ENCODE measurements at places on chromosomes 2 and 18.

- DNase-seq, result no peak
Measured at GRCh38 chr2:176272870-176273459, 3.7 kb downstream of the MTX2 start.

DNA sequence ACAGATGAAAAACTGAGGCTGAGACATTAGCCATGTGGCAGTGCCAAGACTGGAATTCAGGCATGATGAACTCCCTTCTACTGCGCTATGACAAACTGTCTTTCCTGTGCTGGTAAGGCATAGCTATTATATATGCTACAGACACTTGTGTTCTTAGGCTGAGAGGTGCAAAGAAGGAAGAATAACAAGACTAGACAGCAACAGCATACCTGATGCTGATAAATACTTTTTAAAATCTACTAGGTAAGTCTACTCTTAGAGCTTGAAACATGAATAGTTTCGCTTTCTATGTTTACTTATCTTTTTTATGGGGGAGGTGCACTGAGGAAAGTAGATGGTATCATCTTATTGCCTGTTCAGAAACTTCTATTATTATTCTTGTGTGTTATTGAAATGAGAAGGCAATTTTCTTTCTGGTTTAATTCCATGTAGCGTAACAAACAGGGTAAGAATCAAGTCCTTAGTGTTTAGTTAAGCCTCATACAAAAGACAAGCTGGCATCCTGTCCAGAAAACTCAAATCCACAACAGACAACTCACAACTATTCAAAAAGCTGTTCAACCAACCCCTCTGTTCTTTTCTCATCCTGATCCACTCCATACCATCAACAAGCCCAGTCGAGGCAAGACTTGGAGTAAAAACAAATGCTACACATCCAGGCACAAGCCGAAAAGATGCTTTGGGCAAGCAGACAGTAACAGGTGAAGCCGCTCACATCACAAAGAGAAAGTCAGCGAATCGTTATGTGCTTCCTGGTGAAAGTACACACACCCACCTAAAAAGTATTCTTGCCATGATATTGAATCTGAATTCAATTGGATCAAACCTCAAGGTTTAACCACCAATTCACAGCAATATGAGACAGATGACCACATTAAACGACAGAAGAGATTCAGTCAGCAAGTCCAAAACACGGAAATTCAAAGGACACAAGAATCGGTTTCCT lies 1.5 kb downstream of the TTC32 start:
- no peak for DNase-seq

GRCh38 chr2:232485757-232486557 lies 1.7 kb downstream of the ECEL1 start:
- no peak for DNase-seq

- DNase-seq, result no peak
Measured at GRCh38 chr18:33288082-33288716, 152.3 kb downstream of the CCDC178 start.

DNA sequence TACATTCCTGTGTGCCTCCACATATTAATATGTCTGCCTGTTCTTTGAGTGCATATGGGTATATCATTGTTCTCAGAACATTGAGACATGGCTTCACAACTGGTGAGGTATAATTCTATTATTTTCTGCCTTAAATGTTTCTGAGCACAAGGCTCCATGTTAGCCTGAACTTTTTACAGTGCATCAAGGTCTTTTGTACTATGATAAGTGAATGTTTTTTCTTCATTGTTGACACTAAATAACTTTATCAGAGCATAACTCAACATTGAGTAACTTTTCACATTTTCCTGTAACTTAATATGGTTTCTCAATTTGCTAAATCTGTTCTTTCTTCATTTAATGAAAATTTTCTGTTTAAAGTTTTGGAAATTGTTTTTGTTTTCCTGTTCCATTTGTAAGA lies 262.9 kb downstream of the HNMT start:
- DNase-seq, result no peak

GRCh38 chr2:170322140-170322766 lies 144.3 kb downstream of the MYO3B start:
- DNase-seq, result no peak

DNA sequence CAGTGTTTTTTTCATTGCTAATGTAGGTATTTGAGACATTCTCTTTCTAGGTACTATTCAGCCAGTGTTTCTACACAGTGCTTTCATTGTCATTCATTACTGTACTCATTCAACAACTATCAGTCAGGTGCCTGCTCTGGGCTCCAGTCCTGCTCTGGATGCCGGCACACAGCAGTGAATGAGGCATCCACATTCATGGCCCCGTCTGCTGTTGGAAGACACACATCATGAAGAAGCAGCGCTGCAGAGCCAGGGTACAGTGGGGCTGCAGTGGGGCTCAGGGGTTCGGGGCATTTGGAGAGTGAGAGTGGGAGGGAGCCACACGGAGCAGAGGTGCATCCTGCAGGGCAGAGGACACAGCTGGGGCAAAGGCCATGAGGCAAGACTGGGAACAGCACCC lies 737.2 kb upstream of the RAB6C start:
- DNase-seq, result no peak

DNA sequence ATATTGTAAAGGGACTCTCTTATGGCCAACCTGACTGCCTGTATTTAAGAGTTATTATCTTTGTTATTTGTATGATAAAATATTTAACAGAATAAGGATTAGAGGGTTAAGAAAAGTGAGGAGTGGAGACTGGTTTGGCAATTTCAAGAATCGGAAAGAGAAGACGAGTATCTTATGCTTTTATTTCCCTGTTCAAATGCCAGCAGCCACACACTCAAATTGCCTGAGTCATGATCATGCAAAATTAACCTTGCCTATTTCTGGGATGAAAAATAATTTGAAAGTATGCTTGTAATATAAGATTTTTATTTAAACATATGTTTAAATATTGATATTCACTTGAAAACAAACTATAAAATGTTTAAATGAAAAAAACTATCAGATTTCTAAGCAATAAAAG lies 188.6 kb downstream of the CD226 start:
- no peak for DNase-seq

- DNase-seq, result no peak
Measured at GRCh38 chr2:1371082-1371481, 42.2 kb upstream of the TPO start.

GRCh38 chr18:59132810-59133465 lies 6.7 kb upstream of the SEC11C start:
- no peak for DNase-seq

DNA sequence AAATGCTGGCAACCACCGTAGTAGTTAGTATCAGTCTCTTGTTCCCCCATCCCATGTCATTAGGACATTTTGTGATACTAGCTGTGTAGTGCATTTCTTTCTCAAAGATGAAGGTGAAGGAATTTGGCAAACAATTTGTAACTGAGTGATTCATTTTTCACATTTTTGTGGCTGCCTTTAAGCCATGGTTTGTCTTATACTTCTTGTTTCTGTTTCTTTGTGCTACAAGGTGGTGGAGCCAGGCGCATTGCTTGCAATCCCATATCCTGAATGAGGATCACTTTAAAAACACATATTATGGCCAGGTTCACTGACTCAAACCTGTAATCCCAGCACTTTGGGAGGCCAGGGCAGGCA lies 40.6 kb downstream of the GPD2 start:
- no peak for DNase-seq

- DNase-seq, result no peak
Measured at GRCh38 chr2:85309699-85310321, 18.0 kb downstream of the TGOLN2 start.

DNA sequence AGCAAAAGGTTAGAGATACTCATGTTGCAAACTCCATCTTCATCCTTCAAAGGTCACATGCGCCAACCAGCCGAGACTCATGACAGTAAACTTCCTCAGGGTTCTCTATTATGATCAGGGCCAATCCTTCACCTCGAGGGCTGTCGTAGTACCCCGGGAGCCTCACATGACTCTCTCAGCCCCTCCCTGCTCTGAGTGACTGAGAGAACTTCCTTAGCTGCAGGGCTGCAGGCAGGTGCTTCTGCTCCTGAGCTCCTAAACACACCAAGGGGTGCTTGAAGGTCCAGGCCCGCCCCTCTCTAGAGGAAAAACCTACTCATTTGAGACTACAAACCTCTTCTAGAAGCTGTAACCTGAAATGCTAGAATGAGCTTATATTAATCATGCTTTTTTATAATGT lies 48.2 kb downstream of the LONRF2 start:
- no peak for DNase-seq

- no peak for DNase-seq
Measured at GRCh38 chr2:180482696-180483095, 475.6 kb upstream of the CWC22 start.

- no peak for DNase-seq
Measured at GRCh38 chr2:9467687-9468086, 6.7 kb upstream of the IAH1 start.

DNA sequence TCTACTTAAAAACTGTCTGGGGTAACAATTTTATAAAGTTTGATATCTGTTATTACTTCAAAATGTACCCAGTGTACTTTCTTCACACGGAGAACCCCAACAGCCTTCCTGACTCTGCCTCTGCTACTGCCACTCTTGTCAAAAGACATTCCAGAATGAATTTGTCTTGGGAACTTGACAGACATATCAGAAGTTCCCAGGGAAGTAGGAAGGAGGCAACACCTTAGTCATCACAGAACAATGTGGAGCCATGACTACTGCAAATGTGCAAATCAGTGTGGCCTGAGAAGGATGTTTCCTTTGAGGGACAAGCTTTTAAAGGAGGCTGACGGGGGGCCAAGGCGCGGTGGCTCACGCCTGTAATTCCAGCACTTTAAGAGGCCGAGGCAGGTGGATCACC lies 133.8 kb upstream of the RNF152 start:
- no peak for DNase-seq

DNA sequence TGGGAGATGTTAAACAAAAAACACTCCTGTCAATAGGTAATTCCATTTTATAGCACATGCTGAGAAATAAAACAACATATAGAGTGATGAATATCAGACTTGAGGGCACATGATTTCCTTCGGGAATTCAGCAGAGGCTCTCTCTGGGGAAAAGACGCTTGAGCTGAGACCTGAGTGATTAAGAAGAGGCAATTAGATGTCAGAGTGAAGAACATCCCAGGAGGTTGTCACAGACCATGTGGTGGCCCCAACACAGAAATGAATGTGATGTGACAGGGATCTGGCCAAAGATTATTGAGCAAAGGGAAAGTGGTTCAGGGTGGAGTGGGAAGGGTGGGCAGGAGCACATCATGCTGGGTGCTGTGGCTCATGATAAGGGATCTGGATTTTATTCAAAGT lies 254.7 kb downstream of the RAD51AP2 start:
- DNase-seq, result no peak

GRCh38 chr2:205280596-205281236 lies 401.6 kb upstream of the NRP2 start:
- no peak for DNase-seq

GRCh38 chr2:231185050-231185725 lies 13.2 kb upstream of the ARMC9 start:
- DNase-seq, result no peak

DNA sequence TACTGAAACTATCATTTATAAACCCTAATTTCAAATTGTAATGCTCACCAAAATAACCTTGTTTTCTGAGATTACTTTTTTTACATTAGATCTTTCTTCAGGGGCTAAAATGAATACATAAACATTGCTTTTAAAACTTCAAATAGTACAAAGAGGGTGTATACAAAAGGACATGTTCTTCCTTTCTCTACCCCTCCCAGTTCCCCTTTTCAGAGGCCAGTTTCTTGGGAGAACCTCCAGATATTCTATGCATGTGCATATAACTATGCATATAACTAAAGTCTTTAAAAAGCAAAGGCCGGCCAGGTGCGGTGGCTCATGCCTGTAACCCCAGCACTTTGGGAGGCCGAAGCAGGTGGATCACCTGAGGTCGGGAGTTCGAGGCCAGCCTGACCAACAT lies 10.6 kb upstream of the FAM117B start:
- DNase-seq, result no peak

DNA sequence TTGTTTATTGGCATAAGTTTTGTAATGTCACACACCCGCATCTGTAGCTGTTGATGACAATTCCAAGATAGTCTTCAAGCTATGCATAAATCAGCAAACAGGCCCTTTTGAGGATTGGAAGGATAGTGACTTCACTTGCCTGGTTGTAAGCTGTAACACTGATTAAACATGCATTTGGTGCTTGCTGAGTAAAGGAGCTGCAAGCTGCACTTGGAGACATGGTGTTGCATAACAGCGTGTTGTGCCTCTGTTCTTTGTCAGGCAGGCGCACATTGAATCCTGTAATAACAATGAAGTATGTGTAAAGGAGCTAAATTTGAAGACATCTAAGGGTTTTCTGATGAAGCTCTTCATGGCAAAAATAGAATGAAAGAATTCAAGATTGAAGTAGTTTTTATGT lies 68.7 kb upstream of the TTC27 start:
- DNase-seq, result no peak

GRCh38 chr2:181268174-181268867 lies 188.9 kb upstream of the ITGA4 start:
- no peak for DNase-seq

DNA sequence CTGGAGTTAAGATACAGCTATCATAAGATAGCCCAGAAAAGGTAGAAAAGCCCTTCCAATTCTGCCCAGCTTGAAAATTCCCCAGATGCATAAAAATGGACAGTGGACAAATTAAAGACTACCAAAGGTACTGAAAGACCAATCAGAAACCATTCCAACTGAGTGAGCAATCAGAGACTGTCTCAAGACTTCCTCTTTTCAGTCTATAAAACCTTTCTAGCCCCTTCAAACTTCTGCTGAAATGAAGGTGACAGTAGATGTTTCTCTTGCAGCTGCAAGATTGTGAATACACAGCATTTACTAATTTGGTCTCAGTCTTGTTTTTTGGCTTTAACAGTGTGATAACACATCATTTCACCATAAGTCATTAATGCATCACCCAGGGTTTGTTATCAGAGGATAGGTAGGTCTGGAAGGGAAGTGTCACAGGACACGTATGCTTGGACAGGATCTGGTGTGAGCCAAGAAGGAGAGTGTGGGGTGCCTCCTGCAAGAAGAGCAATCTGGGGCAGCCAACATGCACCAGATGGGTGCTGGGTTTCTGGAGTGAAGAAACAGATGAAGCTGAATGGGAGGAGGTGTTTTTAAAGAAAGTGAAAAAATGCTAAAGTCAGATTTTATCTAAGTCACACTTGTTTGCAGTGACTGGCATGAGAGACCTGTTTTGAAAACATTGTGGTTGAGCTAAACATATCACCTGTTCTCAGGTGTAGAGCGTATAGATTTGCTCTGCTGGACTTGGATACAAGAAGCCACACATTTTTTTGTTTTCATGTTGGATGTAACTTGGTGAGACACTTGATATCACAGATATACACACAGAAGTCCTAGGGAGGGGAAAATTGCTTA lies 75.3 kb upstream of the DDX18 start:
- DNase-seq, result no peak

DNA sequence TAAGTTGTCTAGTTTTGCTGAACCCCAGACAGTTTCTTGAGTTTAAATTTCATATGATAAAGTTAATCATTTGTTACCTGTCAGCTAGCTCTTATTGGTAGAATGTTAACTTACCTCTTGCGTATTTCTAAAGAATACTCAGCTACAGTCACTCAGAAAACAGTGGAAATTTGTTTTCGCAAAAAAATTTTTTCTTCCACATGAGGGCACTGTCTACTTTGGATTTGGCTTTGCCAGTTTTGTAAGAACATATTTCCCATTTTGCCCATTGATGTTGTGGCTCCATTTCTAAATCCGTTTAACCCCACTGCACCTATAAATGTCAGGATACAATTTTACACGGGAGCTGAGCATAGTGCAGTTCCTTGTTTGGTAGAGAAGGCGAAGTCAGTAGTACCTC lies 19.1 kb upstream of the GCFC2 start:
- no peak for DNase-seq

- no peak for DNase-seq
Measured at GRCh38 chr2:129299756-129300155, 679.7 kb upstream of the RAB6C start.

All from femur (tissue), 1 donor.